Glomerular endothelial cell (primary cell): ENCODE measurements at places on chromosomes 7 and 10.

DNA sequence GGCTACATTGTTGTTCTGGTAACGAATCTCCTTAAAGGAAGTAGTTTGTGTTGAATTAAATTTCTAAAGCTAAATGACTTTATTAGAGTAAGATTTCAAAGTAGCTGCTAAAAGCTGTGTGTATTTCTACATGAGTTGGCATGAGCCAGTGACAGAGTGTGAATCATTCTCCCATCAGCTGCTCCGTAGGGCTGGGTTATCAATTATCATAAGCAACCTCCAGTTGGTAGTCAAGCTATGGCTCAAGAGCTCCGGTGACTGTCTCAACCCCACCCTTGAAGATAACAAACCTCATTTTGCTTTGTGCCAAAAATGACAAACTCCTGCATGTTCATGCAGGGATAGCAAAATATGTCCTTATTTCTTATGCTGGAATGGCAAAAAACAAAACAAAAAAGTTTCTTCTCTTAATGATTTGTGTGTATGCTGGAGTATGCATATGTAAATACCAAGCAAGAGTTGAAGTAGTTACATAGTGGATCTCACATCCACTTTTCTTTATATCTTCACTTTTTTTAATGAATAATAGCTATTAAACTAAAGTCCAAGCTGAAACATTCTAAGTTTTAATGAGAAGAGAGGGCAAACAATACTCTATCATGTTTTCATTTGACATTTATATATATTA, 249.4 kb downstream of the CACNA2D1 start:
- no peak for DNase-seq

DNA sequence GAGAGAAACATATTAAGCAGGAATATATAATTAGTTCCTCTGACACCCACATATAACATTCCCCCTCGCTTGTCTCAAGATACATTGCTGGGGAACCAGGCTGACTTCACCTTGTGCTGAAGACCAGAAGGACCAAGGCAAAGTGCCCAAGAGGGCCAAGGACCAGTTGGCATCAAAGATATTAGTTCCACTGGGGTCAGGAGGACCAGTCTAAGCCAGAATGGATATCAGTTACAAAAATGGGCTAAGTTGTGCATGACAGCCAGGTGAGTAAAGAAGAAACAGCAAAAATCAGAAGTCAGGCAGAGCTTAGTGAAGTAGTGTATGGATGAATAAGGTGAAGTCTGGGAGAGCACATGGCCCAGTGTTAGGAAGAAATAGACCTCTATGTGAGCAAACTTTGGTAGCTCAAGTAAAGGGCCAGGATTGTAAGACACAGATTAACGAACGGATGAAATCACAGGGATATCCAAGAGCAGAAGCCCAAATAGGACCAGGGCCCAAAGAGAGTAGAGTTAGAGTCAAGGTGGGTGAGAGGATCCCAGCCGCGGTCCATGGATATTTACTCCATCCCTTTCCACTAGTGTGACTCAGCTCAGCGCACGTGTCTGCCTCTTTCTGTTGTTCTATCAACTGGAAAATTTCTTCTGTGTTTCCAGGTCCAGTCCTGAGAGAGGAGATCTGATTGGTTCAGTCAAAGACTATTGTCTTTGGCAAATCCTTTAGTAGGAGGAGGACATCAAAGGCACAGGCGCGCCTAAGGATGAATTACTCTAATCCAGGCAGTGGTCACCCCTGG, 5.0 kb downstream of the CALD1 start:
- no peak for DNase-seq

GRCh38 chr10:19626156-19626555, 190.1 kb upstream of the PLXDC2 start:
- no peak for DNase-seq

DNA sequence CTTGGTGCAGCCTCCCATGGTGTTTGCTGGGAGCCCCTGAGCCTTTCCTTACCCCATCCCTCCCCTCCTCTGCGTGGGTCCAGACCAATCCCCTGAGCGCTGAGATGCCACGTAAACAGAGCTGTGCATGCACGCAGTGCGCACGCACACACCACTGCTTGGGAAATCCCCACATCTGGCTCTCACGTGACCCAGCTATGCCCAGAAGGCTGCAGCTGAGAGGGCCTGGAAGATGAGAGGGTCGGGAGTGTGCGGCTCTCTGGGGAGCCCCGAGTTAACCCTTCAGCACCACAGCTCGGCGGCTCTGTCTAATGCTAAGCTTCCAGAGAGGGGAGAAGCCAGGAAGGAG, 177.2 kb downstream of the SH3PXD2A start:
- DNase-seq: peak; percentile 41
